ENCODE measurements at places on chromosomes 5 and 9. TPM values are rescaled to one million over a fixed set of nuclear protein-coding genes. Genes with fewer than 3 reads are reported as not detected.

The CBY3 gene
- total RNA-seq: not detected

The TAF11L10 gene
- total RNA-seq: not detected

The CDH9 gene
- total RNA-seq: not detected

The SPINK6 gene
- not detected for total RNA-seq

The SERF1A gene
- total RNA-seq: 5.9 TPM

The FOXD1 gene
- total RNA-seq: 3.2 TPM

The FOXD4L3 gene
- not detected for total RNA-seq

The OGN gene
- 0.33 TPM for total RNA-seq

The PCDHGA10 gene
- 5.2 TPM for total RNA-seq

The ABO gene
- total RNA-seq: not detected

The CYSRT1 gene
- total RNA-seq: 0.55 TPM

The LCP2 gene
- total RNA-seq: 0.25 TPM

The POU5F2 gene
- 1.4 TPM for total RNA-seq

The CCDC127 gene
- total RNA-seq: 5.5 TPM

The PCDHB2 gene
- 2.0 TPM for total RNA-seq

The BAAT gene
- total RNA-seq: under 0.01 TPM

The DNAH5 gene
- total RNA-seq: 0.11 TPM

The GHR gene
- 2.5 TPM for total RNA-seq

The MAMDC2 gene
- 2.4 TPM for total RNA-seq

The CACNA1B gene
- 0.11 TPM for total RNA-seq

The ANKH gene
- total RNA-seq: 16.1 TPM

The LRRC19 gene
- not detected for total RNA-seq

The IL3 gene
- not detected for total RNA-seq

The C5orf15 gene
- total RNA-seq: 43.1 TPM

The ZFP2 gene
- total RNA-seq: 0.22 TPM

The TCF7 gene
- 0.37 TPM for total RNA-seq

The EMB gene
- 3.2 TPM for total RNA-seq

The LRRC26 gene
- total RNA-seq: not detected

The GLRA1 gene
- total RNA-seq: not detected

The PRDM9 gene
- total RNA-seq: not detected

All from uterine smooth muscle cell (primary cell).